ENCODE measurements at places on chromosomes 2 and 18.

DNA sequence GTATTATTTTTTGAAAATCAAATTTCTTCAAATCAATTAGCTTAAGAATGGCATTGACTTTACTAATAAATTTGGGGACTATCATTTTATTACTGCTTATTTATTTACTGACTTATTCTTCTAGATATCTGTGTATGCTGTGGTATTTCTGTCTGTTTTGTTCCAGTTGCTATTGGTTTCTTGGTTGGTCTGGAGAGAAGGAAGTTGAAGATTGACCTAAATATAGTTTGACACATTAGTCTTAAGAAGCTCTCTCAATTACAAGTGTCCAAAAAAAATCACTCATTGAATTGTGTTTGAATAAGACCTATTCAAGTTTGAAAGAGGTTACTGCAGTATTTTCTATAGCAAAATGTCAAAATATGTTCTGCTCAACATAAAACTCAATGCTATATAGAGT is 153.3 kb upstream of the KYNU start:
- DNase-seq = no peak

- DNase-seq = no peak
Measured at GRCh38 chr2:140714586-140714985, 1416.2 kb downstream of the LRP1B start.

GRCh38 chr18:45621061-45621511 is 5.8 kb downstream of the SLC14A2 start:
- DNase-seq = peak; percentile 46

DNA sequence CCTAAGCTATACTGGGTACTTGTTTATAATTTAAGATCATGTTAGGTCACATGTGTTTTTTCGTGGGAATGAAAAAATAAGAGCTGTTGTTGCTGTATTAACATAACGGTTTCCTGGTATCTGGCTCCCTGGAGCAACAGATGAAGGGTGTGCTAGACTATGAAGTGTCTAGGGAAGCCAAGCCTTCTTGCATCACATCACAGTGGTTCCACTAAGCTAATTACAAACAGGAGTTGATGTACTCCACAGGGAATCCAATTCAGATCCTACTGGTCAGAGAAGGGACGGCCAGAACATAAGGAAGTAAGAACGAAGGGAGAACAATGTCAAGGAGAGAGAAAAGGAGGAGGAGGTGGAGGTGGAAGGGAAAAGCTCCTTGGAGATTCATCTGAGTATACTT is 193.0 kb upstream of the CYP26B1 start:
- DNase-seq = no peak

- DNase-seq = no peak
Measured at GRCh38 chr18:59087391-59087790, 52.3 kb upstream of the SEC11C start.

DNA sequence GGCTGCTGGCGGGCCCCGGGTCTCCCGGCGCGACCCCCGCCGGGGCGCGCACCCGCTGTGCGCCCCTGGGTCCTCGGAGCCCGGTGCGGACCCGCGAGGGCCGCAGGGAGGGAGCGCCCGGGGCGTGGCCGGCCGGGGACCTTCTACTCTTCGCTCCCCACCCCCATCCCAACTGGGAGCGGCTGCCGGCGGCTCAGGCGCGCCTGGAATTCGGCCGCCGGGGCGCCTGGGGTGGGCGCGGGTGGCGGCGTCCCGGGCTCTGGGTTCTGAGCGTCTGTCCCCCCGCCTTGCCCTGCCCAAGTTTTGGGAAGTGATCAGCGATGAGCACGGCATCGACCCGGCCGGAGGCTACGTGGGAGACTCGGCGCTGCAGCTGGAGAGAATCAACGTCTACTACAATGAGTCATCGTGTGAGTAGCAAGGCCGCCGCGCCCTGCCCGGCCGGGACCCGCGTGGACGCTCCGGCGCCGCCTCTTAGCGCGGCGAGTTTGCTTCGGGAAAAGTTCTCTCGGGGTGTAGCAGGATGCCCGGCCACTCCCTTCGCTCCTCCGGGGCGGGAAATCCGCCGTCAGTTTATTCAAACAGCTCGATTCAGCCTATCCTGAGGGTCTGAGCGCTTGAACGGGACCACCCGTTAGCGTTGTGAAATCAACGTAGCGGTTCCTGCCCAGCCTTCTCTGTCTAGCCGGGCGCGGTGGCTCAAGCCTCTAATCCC is 502 bp downstream of the TUBB6 start:
- peak; percentile 22 for DNase-seq

- DNase-seq = no peak
Measured at GRCh38 chr2:101349893-101350662, 37.2 kb downstream of the CREG2 start.

DNA sequence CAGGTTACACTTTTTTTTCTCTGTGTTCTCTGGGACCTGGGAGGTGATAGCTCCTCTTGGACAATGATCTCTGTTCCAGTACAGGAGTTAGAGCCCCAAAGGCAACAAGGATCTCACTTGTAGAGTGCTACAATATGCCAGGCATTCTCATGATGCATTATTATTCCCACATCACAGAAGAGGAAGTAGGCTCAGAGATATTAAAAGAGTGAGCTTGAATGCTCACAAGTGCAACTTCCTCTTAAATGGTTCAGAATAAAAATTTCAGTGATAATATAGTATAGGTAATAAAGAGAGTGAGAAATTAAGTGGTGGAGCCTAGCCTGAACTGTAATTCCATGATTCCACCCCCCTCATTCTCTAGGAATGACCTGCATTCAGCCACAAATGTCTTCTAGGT is 21.4 kb downstream of the POLE4 start:
- no peak for DNase-seq
